ENCODE measurements at places on chromosomes 13 and 19. TPM values are rescaled to one million over a fixed set of nuclear protein-coding genes. Genes with fewer than 3 reads are reported as not detected.
A peak's percentile ranks its signal among the peaks of the same experiment; 100 is the strongest.

DNA sequence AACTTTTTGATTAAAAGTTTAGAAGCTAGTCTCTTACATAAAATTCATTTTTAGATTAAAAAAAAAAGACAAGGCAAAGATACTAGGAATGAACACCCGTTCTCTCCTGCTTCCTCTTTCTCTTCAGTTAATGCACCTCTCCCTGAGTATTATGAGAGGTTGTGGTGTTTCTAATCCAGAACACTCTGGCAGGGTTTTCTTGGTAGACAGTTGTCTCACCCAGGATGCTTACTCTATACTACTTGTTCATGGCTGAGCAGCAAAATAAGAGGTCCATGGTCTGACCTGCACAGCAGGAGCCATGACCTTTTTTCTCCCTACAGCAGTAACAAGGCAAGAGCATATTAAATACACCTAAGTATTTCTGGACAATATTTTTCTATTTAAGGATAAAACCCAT lies 62.0 kb downstream of the MICU2 start:
- no peak for DNase-seq

The LRRC63 gene
- total RNA-seq: 0.82 TPM

DNA sequence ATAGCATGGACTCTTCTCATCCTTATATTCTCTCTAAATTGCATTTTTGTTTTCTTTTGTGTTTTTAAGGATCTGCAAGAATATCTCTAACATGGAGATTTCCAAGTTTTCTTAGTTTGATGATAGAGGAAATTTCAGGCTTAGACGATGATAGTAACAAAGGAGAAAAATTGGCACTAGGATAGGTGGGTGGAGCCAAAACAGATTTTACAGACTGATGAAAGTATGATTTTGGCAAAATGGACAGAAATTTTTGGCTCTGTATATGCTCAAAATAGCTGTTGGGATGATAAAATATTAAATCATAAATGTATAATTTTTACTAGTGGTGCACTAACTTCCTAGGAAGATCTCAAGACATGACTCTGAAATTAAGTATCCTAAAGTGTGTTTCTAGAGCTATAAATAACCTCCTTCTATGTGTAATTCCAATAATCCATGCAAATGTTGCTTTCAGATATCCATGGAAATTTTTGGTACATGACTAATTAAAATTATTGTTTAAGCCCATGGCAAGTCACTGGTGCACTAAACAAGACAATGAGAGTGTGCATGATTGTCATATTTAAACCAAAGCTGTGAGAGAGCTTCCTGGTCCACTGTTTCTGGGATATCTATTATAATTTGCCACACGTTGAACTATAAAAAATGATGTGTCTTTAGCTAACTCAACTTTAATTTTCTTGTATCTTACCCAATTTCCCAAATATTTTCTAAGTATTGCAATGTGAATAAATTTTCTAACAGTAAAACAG lies 55.8 kb upstream of the NBEA start:
- DNase-seq: no peak

GRCh38 chr13:112248862-112249592 lies 127.1 kb upstream of the SPACA7 start:
- DNase-seq: no peak

GRCh38 chr13:24103782-24104372 lies 56.6 kb upstream of the SPATA13 start:
- no peak for DNase-seq

DNA sequence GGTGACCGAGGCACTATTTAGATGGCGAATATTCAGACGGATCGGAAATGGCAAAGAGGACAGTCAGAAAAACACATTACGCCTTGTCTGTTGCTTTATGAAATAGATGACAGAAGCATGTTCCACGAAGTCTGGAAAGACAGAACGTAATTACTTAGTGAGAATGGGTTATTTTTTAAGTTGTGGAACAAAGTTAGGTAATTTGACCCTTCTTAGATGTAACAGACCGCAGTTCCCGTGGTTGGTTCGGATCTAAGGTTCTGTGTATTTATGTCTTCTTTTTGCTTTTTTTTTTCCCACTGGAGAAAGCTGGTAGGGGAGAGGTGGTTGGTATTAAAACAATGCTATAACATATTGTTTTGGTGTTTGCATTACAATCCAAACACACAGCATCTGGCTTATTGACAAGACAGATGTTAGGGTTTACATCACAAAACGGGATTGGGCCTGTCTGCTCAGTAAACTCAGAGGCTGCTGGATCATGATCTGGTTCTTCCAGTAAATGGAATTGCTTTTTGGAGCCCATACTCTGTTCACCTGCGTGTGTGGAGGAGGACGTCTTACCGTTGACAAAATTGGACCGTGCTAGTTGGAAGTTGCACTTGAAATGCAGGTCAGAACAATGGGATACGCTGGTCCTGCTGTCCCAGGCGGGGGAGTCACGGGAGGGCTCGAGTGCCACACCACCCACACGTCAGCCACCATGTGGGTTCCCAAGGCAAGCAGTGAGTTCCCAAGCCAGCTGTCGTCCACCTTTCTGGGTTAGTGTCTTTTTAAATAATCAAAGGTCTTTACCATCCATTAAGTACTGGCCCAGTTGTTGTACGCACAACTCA lies 13.8 kb downstream of the ATP11A start:
- DNase-seq: no peak

The UBL5 gene
- 207 TPM for total RNA-seq

GRCh38 chr19:4472174-4472974 lies at the start of gene HDGFL2:
TSS of gene HDGFL2 (plus strand) at chr19:4472297. CDS start at chr19:4472351, 54 bp downstream.
- no peak for DNase-seq

The WDR87 gene
- total RNA-seq: not detected

DNA sequence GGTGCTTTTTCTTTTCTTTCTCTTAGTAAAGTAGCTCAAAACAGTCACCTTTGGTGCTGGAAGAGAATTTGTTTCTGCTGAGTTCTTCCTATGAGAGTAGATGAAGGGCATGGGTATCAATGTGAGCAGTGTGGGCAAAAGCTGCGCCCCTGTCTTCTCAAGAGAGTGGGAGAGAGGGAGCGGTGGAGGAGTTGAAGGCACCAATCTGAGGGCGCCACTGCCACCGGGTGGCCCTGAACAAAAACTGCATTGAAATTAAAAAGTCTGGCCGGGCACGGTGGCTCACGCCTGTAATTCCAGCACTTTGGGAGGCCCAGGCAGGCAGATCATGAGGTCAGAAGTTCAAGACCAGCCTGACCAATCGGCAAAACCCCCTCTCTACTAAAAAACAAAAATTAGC lies 28.7 kb upstream of the EPHX3 start:
- peak; percentile 30 for DNase-seq

The MISP3 gene
- total RNA-seq: 0.77 TPM

The KLC3 gene
- total RNA-seq: 1.3 TPM

GRCh38 chr13:39976481-39976880 lies 321.0 kb downstream of the COG6 start:
- DNase-seq: no peak
